ENCODE measurements at places on chromosomes 3 and 15.
A peak's percentile ranks its signal among the peaks of the same experiment; 100 is the strongest.

DNA sequence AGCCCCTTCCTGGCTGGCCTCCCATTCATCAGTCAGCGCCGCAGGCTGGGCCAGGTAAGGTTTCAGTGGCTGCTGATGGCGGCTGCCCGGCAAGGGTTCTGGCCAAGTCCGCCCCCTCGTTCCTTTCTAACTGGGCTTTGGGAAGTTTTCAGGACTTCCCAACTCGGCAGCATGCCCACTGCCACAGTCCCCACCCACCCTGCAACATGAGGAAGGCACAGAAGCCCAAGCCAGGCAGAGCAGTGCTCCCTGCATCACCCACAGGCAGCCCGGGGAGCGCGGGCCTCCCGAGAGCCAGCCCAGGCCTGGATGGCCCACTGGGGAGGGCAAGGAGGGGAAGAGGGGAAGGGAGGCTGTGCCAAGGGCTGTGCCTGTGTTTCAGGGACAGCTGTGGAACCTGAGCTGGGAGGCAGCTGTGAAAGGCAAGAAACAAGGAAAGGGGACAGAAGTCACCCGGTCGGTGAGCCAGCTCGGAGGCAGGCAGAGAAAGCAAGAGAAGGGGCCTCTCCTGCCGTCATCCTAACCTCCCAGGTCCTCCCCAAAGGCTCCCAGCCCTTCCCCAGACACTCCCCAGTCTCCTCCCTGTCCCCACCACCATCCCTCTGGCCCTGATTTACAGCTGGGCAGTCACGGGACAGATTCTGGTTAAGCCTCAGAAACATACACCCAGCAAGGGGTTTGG is 73.9 kb downstream of the CPN2 start:
- DNase-seq, result no peak

- DNase-seq, result peak; percentile 77
Measured at GRCh38 chr3:151135541-151136337, 50.3 kb downstream of the MED12L start.

- DNase-seq, result peak; percentile 77
Measured at GRCh38 chr3:187165144-187165543, 25.8 kb upstream of the RPL39L start.

DNA sequence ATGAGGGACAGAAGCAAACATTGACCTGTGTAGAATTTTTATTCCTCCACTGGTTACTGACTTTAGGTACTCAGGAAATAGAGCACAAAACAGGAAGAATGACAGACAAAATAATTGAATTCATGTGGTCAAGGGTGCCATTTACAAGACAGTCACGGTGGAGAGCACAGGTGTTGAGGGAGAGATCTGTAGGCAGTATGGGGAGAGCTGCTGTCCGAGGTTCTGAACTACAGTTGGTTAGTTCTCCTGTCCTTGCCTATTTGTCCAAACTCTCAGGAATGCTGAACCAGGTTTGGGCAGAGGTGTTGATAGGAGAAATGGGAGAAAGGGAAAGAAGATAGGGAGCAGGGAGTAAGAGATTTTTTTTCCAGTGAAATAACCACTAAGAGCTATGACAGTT is 178.5 kb upstream of the ZBTB20 start:
- DNase-seq, result no peak

- DNase-seq, result no peak
Measured at GRCh38 chr3:20145874-20146273, 40.1 kb downstream of the SGO1 start.

DNA sequence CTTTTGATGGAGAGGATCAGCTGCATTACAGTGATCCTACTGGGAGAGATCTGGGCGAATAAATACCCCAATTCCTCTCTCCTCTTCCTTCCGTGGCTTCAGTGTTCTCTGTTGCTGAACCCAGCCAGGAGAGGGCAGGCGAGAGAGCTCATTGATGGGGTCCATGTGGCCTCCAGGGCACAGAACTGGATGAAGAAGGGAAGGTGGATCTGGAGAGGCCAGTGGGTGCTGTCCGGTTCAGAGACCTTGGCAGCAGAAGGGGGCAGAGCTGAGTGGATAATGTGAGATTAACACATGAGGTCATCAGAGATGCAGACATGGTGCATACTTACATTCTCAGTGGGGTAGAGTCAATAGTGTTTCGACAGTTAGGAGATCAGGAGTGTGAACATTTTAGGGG is 193.6 kb downstream of the CLSTN2 start:
- no peak for DNase-seq

DNA sequence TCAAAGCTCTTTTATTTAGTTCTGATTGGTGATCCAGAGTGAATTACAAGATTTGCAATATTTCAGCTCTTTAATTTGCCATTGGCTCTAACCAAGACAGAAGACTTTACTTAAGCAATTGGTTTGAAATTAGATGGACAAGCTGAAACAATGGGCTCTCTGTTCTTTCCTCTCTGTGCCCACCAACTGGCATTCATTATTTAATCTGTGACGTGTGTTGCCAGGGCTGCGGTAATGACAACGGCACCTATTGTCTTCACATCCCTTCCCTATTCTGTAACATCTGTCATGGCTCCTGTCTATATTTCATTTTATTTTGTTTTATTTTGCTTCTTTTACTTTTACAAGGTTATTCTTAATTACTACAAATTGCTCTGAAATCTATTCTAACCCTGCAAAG is 33.9 kb downstream of the PLD1 start:
- DNase-seq, result no peak

GRCh38 chr3:137300703-137301102 is 342.9 kb downstream of the IL20RB start:
- no peak for DNase-seq

- DNase-seq, result no peak
Measured at GRCh38 chr15:27844018-27844666, 255.0 kb downstream of the OCA2 start.

GRCh38 chr15:40926659-40927494 is 2.3 kb upstream of the DLL4 start:
- no peak for DNase-seq

GRCh38 chr3:195117978-195118581 is 152.9 kb downstream of the XXYLT1 start:
- peak; percentile 18 for DNase-seq

- DNase-seq, result no peak
Measured at GRCh38 chr3:128367221-128367620, 99.5 kb downstream of the DNAJB8 start.

DNA sequence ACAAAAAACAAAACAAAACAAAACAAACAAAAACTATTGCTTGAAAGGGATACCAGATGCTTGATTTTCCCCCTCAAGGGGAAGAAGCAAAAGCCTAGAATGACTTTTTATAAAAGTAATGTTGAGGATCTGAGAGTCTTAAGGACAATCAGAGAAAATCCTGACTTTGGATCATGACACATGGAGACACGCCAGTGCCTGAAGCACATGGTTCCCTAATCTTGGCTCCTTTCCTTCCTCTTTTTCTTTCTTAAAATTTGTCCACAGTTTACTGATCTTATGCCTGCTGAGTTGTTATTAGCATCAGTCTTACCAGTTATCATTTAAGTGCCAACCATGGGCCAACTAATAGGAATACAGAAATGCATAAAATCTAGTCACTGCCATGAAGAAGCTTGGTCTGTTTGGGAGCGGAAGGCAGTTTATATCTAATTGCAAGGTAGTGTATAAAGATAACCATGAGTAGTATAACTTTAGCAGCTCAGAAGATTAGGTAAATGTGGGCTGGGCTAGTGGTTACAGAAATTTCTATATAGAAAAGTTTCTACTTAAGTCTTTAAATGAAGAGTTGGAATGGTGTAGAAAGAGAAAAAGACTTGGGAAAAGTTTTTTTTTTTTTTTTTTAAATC is 6.9 kb downstream of the GLCE start:
- DNase-seq, result no peak

- DNase-seq, result no peak
Measured at GRCh38 chr3:59784164-59784563, 734.3 kb upstream of the CFAP20DC start.

- DNase-seq, result no peak
Measured at GRCh38 chr3:11480663-11481298, 162.9 kb downstream of the VGLL4 start.

GRCh38 chr3:35426366-35426958 is 212.9 kb upstream of the ARPP21 start:
- DNase-seq, result no peak

DNA sequence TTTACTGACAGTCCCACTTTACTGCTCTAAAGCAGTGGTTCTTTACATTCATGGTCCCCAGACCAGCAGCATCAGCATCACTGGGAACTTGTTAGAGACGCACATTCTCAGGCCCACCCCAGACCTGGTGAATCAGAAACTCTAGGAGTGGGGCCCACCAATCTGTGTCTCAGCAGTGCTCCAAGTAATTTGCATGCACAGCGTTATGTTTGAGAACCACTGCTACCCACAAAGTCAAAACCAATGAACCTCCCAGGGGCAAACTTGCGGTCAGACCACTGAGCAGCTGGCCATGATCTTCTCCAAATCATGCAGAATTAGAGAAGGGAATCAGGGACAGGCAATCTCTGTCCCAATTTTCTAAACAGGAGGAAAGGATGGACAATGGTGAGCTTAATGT is 58.5 kb downstream of the ST8SIA2 start:
- no peak for DNase-seq

- DNase-seq, result no peak
Measured at GRCh38 chr15:37076543-37076942, 23.8 kb downstream of the MEIS2 start.

- no peak for DNase-seq
Measured at GRCh38 chr15:51405693-51406523, 64.5 kb downstream of the GLDN start.

GRCh38 chr3:57758686-57759085 is 2.6 kb downstream of the SLMAP start:
- DNase-seq, result no peak

DNA sequence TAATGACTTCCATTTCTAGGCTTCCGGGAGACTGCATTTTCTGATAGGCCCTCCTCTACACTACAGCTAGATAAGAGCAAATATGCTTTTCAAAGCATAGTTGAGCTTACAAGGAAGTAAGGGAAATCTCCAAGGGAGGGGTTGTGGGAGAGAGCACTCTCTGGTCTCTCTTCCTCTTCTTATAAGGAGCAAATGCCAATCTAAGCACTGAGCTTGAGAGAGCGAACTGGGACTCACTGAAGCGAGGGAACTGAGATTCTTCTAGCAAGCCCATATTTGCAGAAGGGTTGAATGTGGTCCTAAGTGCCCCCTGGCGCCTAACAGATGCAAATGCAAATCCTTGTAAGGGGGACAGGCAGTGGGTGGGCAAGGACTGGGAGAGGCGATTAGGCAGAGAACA is 164.8 kb downstream of the ERC2 start:
- DNase-seq, result no peak

- DNase-seq, result no peak
Measured at GRCh38 chr15:58064082-58064979, 1.2 kb downstream of the ALDH1A2 start.

GRCh38 chr15:76056931-76057330 is 2.9 kb upstream of the TMEM266 start:
- no peak for DNase-seq

DNA sequence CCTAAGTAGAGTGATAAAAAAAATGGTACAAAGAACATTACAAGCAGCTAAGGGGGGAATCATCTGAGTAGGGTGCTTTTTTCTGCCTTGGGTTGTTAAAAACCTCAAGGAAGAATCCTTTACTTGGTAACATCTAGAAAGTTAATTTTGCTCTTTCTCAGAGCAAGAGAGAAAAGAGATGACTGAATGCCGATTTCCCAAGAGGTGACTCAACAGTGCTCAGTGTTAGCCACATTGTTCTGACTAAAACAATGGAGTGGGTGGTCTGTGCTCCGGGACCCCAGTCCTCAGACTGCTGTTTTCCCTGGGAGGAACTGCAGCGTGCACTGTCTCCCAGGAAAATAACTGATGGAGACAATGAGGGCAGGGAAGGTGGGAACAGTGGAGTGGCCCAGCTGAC is 41.1 kb upstream of the RASGRP1 start:
- no peak for DNase-seq

DNA sequence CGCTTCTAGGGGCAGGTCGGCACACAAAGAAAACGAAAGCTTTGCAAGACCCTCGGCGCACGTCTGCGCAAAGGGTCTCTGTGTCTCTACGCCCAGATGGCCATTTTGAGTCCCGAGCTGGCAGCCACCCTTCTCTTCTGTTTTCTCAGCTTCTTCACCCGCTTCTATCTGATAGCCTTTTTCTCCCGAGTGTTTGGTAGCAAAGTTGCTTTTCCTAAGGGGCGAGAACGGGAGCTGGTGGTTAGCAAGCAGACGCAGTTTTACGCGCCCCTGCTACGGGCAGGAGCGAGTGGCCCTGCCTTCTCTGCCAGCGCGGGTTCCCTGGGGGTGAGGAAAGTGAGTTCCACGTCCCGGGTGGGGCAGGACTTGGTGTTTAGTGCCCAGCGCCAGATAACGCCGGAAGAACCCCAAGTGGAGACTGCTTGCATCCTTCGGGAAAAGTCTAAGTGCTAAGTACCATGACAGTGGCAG is 2.9 kb upstream of the MKRN2 start:
- no peak for DNase-seq

DNA sequence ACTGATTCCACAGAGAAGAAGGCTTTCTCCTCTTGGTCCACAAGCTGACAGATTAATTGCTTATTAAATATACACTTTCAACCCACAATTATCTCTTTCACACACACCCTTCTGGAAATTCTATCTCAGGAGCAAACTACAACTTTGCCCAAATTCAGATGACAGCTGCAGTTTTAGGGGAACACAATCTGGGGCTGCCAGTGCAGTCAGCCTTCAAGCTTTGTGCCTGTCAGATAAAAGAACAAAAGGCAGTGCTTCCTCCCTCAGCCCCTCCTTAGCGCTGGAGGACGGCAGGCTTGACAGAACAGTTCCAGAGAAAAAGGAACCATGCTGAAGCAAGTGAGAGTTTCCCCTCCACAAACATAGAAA is 99.6 kb downstream of the TMCC1 start:
- no peak for DNase-seq

DNA sequence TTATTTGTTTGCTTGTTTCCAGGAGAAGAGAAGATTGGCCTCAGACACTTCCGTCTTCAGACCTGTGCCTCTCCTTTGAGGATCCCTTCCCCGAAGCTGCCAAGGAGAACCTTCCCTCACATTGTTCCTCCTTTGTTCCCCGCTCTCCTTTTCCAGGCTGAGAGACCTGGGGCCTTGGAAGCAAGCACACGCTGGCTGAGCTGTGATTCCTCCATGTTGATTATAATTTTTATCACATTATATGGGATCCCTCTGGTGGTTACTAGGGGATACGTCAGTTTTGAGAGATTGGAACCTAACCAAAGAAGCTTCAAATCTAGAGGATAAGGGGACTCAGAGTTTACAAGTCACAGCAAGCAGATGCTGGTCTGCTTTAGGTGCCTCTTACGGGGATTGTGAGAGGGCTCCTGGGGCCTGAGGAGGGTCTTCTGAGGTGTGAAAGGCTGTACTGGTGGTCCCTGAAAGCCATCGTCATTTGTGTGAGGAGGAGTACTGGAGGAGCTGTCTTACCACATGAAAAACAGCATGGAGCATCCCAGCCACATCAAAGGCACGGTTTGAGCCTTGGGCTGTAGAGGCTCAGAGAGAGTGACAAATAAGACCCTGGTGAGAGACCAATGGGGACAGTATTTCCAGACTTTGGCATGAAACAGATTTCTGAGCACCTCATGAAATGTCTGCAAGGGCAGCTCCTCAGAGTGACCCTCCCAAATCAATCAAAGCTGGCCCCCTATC is 760.1 kb upstream of the CFAP20DC start:
- peak; percentile 20 for DNase-seq
